NCI-H1417 treated with DMSO at 0.1 percent for 48 hours (cell line): ENCODE measurements at places on chromosomes 1 and 21.

DNA sequence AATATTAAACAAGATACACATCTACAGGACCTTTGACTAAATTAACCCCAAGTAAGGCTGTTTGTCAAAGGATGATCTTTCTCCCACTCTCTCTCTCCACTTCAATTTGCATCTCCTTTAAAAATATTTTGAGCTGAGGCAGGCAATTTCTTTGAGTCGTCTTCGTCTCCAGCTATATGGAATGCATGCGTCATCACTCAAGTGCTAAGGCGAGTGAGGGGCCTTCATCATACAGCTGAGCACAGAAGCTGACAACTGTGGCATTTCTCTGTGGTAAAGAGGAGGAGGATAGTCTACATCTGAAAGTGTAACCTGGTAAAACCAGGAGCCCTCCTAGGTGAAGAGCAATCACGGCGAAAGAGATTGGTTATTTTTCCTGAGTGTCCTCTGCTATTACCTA lies 7.6 kb downstream of the EPHX4 start:
- no peak for DNase-seq

GRCh38 chr1:27153549-27153886 lies 1.4 kb downstream of the SLC9A1 start:
- no peak for DNase-seq

DNA sequence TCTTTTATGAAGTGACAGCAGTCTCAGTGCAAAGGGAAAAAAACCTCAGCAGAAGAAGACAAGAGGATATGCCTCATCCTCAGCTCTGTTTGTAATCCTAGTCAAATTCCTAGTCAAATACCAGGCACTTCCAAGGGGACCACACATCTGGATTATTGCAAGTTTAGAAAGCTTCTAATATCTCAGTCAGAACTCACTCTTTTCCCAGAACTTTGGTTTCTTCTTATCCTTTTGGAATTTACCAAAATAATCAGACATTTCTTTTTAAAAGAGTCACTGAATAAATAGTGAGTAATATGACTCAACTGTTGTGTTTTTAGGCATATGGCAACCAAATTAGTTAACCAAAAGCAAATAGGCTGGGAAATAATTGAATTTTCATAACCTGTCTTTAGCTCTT lies 47.8 kb downstream of the PRRX1 start:
- no peak for DNase-seq

- no peak for DNase-seq
Measured at GRCh38 chr1:163161841-163162240, 40.9 kb downstream of the RGS5 start.

DNA sequence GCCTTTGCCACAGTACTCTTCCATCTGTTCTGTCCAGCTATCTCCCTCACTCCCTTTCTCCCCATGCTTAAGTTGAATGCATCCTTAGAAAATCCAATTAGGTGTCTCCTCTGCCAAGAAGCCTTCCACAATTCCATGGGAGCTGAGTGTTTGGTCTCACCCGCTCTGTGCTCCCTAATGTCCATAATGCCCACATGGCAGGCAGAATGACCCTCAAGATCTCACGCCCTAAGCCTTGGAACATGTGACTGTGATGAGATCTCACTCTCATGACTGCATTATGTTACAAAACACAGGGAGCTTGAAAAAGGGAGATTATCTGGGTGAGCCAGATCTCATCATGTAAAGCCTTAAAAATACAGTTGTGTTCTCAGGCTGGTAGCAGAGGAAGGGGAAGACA lies 229.4 kb downstream of the OMA1 start:
- no peak for DNase-seq

- DNase-seq = no peak
Measured at GRCh38 chr1:171645553-171646248, 6.8 kb downstream of the MYOC start.

GRCh38 chr1:204323887-204324286 lies 35.8 kb downstream of the PLEKHA6 start:
- DNase-seq = no peak

DNA sequence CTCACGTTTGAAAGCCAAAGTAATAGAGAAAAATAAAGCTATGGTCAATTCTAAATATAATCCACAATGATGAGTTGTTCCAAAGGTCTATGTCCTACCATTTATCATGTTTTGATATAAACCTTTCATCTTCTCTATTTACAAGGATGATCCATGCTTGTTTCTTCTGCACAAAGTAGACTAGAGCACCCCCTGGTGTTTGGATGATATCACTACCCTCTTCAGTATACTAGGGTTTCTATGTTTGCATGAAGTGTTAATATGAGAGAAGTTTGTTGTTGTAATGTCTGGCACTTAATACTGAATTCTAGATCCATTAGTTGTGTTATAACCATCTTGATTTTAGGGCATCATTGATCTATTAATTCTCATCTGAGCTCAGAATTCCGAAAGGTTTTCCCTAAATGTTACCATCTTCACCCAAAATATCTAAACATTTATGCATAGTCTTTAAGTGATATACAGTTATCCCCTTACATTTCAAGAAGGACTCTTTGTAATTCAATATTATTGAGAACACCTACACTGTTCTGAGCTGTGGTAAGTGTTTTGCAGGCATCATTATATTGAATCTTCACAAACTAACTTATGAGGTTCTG lies 21.1 kb downstream of the CLDN8 start:
- peak; percentile 39 for DNase-seq

- DNase-seq = no peak
Measured at GRCh38 chr1:199067483-199067882, 428.6 kb downstream of the PTPRC start.

GRCh38 chr1:11067716-11068599 lies 8.1 kb upstream of the SRM start:
- no peak for DNase-seq

DNA sequence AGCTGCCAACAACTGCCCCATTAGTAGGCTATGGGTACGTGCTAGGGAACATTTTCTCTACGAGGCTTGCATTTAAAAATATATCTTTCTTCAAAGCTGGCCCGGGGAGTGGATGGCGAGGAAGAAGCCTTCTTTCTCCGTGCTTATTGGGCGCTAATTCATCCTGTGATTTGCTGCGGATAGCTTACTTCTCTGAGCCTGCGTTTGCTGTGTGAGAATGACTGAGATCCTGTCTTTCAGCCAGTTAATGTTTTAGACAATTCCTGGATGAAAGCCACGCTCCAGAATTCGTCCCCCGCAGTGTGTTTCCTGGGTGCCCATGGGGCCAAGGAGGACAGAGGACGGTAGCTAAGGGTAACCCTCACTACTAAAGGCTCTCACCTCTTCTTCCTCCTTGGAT lies 57.8 kb upstream of the TARBP1 start:
- no peak for DNase-seq

GRCh38 chr1:47755101-47755990 lies 241.8 kb downstream of the TRABD2B start:
- no peak for DNase-seq

GRCh38 chr1:237759377-237759776 lies 131.3 kb downstream of the ZP4 start:
- DNase-seq = no peak

GRCh38 chr1:233443040-233443760 lies 115.7 kb downstream of the MAP3K21 start:
- DNase-seq = no peak

- no peak for DNase-seq
Measured at GRCh38 chr1:57440096-57440495, 16.2 kb upstream of the DAB1 start.

DNA sequence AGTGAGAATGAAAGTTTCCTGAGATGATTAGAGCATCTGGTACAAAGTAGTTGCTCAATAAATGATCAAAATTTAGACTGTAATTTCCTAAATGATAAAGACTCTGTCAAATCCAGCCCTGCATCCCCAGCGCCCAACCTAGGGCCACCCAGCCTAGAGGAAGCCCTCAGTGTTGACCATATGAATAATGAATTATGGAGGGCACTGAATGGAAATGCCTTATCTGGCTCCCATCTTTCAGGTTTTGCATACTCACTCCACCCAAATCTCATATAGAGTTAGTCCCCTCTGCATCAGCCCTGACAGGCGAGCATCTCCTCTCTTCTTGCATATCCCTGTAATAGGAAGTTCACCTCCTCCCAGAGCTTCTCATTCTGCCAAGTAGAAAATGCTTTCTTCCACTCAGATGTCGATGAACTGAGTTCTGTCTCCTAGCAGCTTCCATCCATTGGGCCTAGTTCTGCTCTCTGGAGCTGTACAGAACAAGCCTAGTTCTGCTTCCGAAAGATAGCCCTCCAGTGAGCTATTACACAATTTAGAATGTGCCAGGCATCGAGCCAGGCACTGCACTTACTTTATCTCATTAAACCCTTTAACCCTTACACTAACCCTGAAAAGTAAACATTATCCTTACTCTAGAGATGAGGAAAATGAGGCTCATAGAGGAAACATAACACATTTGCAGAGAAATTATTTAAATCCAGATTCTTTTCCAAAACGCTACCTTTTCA lies 20.9 kb downstream of the COA7 start:
- no peak for DNase-seq

- no peak for DNase-seq
Measured at GRCh38 chr1:234584926-234585325, 25.1 kb downstream of the IRF2BP2 start.

GRCh38 chr1:36136535-36136934 lies 11.5 kb upstream of the COL8A2 start:
- DNase-seq = no peak

DNA sequence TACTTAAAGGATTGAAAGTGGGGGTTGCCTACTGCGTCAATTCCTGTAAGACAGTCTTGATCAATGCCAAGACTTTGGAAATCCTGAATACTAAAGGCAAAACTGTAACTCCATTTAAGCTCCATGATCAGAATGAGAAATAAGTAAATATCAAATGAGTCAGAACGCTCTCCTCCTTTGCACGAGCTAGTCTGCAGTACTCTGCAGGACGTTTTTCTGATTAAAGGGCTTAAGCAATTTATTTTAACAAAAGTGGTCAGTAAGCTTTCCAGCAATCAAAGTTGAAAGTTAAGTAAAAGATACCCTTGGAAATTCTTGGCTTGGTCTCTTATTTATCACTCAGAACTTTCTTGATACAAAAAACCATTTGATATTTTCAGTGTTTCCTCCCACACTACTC lies 35.7 kb upstream of the ARHGAP29 start:
- DNase-seq = no peak

GRCh38 chr1:28510273-28510969 lies 4.6 kb downstream of the RCC1 start:
- DNase-seq = no peak

GRCh38 chr1:242639104-242639503 lies 114.6 kb upstream of the PLD5 start:
- DNase-seq = no peak

DNA sequence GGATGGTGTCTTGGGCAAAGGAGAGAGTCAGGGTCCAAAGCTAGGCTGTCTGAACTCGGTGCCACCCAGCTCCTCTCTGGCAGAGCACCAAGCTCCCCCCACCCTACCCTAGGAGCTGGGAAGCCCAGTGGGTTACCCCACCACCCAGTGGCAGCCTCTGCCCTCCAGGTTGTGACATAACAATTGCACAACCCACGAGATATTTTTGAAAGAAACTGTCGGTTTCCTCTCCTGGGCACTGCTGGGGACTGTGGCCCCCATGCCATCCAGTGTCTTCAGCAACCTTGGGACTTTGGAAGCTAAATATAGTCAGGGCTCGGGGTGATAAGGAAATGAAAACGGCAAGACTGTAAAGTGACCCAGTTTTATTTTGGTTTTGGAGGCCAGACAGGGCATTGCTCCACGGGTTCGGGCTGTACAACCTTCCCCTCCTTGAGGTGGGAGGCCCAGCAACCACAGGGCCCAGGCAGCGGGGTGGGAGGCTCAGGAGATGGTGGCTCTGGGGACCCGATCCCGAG lies 1.4 kb downstream of the CITED4 start:
- DNase-seq = no peak
